GM04504 (cell line): ENCODE measurements at places on chromosomes 2 and 18.

GRCh38 chr2:221429741-221430491, 142.2 kb downstream of the EPHA4 start:
- DNase-seq, result no peak

- no peak for DNase-seq
Observed at GRCh38 chr2:208454861-208455260, 48.3 kb downstream of the PTH2R start.

- no peak for DNase-seq
Observed at GRCh38 chr18:36629836-36630235, 199.0 kb downstream of the TPGS2 start.

- DNase-seq, result no peak
Observed at GRCh38 chr2:60439219-60439974, 114.1 kb downstream of the BCL11A start.

DNA sequence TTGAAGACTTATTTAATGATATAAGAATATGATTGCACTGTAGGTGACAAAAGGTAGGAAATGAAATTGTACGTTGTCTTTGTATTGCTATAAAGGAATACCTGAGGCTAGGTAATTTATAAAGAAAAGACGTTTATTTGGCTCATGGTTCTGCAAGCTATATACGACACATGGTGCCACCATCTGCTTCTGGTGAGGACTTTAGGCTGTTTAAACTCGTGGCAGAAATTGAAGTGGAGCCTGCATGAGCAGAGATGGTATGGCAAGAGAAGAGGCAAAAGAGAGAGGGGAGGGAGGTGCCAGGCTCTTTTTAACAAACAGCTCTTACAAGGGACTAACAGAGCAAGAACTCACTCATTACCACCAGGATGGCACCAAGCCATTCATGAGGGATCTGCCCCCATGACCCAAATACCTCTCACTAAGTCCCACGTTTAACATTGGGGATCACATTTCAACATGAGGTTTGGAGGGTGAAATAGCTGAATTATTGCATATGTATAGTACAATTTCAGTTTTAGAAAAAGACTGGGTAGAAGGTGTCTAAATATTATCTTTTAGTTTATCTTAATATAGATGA, 86.8 kb downstream of the GULP1 start:
- no peak for DNase-seq

DNA sequence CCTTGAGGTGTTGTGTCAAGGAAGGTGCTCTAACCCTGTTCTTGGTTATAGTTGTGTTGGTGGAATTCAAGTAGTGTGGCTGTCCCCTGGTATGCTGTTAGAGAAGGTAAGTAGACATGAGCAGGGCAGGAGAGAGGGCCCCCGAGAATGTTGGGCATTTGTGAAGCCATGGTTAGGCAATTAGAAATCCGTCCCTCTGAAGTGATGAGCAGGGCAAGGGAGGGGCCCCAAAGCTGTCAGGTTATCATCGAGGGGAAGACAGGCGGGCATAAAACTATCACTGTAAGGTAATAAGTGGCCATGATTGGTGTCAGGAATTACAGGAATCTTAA, 5.2 kb downstream of the XRCC5 start:
- no peak for DNase-seq

DNA sequence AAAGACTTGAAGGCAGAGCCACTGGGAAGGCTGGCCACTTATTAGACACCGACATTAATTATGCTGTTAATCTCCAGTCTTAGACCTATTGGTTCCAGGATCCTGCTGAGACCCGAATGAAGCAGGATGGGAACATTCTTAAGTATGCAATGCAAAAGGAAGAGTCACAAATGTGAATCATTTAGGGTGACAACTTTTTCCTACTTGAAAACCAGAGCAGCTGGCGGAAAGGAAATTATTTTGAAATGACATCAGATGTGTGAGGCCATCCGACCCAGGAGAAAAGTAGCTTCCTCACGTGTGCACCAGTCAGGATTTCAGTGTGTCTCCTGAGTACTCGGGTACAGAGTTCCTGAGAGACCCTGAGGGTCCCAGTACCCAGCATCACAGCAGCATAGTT, 222.9 kb upstream of the NCKAP5 start:
- DNase-seq, result peak; percentile 51

DNA sequence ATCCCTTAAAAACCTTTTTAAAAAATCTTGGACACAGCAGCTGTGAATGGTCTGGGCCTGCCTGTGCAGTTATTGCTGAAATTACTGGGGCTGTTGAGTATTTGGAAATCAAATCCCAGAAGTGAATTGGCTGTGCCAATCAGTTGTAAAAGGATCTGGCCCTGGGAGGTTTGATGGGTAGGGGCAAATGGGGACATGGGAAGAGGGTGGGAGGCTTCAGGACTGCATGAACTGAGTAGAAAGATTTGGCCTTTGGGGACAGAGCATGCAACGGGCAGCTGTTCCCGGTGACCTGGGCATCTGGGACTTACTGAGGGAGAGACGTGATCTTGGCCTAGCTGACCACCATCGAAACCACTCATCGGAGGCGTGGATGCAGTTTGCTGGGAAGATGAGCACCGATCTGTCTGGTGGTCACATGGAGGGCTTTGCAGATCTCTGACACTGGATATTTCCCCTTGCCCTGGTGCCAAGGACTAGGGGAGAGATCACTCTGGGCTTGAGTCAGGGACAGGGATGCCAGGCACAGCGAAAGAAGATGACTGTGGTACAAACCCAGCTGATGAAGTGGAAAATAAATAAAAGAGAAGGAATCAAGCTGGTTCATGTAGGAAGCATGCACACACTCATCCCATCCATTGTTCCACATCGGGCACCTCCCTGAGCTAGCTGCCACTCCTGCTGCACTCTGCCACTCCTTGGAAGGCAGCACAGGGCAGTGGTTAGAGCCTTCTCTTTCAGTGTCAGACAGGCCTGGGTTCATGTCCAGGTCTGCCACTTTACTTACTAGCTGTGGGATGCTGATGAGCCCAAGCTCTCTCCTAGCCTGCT, 58.4 kb downstream of the SEMA4F start:
- no peak for DNase-seq

GRCh38 chr2:112474844-112475486, 7.0 kb upstream of the TTL start:
- DNase-seq, result peak; percentile 38

DNA sequence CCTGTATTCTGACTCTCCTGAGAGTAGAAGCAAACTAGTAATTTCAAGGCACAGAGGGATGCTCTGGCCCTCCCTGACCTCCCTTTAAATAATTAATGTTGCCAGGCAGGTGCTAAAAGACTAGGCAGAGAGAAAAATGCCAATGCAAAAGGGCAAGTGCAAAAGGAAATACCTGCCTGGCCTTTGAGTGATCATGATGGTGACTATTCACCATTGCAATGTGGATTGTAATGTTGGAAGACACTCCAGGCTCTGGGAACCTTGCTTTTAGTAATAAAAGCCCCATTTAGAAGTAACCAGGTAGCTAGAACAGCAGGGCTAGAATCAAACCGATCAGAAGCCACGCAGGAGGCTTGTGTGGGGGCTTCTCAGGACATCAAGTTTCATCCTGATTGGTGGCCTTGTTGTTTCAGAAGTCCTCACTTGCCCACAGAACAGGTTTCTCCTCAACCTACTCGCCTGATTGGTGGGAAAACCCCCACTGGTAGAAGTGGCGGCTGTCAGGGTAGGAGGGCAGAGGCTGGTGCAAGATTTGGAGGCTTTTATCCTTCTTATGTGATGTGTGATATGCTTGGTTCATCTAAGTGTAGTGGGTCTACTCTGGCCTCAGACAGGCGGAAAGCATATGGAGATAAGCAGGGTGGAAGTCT, 16.0 kb upstream of the CHRNA1 start:
- DNase-seq, result no peak

DNA sequence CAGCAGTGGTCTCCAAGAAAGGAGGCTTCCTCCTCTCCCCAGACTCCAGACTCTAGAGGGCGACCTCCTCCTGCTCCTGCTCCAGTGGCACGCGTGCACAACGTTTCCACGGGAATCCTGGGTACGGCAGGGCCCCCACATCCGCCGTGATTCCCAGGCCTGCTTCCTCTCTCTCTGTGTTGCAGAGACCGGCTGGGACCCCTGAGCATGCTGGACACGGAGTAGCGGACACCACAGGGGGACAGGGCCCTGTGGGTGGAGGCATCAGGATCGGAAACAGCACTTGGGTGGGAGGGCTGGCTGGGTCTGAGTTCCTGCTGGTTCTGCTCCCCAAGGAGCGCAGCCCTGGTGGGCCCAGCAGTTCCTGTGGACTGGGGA, 75.9 kb upstream of the SLC35G4 start:
- no peak for DNase-seq

- no peak for DNase-seq
Observed at GRCh38 chr2:12207491-12207890, 461.1 kb downstream of the LPIN1 start.

DNA sequence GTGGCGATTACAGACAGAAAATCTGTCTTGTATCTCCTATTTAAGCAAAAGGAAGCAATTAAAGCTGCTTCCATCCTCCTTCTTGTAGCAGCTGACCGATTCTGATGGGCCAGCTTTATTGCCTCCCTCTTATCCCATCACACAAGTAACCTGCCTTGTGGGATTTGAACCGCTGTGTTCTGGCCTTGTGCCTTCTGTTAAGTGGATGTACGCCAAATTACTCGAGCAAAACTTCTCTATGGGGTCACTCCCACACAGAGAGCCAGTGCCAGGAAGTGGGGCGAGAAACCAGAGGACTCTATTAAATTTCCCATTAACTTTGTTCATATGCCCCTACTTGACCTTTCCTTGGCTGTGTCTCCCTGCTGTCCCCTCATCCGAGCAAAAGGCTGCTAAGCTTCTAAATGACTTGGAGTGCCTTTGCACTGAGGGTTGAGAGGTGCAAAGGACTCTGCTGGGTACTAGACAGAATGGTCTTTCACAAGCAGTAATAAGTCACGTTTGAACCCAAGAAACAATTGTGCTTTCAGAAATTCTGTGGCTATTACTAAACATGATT, 672.5 kb downstream of the MBD2 start:
- no peak for DNase-seq

DNA sequence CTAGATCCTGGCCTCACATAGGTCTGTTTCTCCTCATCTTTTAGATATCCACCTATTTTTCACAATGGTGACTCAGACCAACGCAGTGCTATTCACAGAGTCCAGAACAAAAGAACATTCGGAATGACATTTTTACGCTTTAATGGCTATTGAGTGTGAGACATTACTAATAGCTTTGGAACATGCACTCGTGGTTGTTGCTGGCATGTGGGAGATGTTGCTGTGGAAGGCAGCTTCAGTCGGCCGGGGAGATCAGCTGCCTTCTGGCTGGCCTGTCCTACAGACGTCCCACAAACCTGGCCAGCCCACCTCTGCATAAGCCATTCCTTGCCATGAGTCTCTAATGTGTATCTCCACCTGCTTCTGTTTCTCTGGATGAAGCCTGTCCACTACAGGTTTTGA, 3.4 kb downstream of the MBP start:
- DNase-seq, result peak; percentile 87

DNA sequence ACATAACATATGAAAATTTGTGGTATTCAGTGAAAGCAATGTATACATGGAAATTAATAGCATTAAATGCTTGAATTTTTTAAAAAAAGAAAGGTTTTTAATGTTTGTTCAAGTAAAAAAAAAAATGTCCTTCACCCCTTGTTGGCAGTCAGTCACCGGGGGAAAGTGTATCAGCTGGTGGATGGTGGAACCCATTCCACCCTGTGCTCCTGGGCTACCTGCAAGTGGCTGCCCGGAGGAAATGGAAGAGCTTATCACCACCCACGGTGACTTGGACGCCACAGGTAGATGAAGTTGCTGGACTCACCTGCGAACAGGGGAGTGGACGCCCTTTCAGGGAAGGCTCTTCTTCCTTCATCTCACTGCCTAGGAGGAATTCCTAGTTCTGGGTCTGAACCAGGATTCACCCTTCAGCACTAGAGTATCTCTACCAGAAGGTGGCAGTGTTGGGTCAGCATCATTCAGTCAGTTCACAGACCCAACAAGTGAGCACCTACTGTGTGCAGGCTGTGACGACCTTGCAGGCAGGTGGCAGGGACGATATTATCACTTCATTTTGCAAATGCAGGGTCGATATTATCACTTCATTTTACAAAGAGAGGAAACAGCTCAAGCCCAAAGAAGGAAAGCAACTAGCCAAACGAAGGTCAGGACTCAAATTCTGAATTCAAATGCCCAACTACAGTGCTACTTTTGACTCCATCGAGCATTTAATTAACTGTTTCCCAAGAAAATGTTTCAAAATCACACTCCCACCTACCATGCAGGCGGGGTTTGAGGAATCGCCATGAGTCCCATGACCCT, 35.8 kb downstream of the CIB4 start:
- peak; percentile 5 for DNase-seq

DNA sequence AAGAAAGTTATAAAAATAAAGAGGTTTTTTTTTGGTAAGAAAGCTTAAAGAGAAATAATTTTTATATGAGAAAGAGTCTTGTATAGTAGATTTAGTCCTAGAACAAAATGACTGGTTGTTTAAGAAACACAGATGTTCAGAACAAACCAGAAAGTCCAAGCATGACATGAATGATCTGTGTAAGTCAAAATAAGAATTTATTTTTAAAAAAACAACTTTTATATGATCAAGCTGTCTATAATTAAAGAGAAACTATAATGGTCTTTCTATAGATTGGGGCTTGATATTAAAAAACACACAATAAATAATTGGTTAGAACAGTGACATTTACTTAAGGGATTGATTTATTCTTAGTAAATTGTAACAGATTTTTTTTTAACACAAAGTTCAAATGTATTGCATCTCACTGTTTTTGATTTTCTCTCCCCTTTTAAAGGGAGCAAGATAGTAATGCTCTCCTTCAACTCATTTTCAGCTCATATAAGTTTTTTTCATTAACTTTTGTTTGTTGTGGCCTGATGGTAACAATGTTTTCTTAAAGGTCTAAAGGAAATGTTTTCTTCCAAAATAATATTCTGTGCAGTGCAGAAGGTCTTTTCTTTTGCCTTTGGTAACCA, 1256.8 kb downstream of the LRP1B start:
- DNase-seq, result no peak

- no peak for DNase-seq
Observed at GRCh38 chr2:3427272-3427671, 47.8 kb downstream of the TRAPPC12 start.

- no peak for DNase-seq
Observed at GRCh38 chr2:96537066-96537733, 648 bp downstream of the ARID5A start.

GRCh38 chr2:158045362-158045761, 56.3 kb upstream of the UPP2 start:
- no peak for DNase-seq

DNA sequence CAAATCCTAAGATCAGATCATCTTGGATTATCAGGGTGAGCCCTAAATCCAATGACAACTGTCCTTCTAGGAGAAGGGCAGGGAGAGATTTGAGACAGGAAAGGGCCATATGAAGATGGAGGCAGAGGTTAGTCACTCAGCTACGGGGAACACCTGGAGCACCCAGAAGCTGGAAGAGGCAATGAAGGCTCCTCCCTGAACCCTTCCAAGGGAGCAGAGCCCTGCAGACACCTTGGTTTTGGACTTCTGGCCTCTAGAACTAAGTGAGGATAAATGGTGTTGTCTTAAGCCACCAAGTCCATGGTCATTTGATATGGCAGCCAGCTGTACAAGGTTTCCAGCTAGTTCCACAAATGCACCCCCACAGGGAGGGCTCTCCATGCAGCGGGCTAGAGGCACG, 6.9 kb upstream of the PTPN2 start:
- DNase-seq, result no peak
